ENCODE measurements at places on chromosomes 6 and 20.
A peak's percentile ranks its signal among the peaks of the same experiment; 100 is the strongest.

GRCh38 chr20:16612706-16613105 is 39.5 kb upstream of the KIF16B start:
- no peak for DNase-seq

GRCh38 chr6:147905711-147906110 is 397.2 kb downstream of the SAMD5 start:
- DNase-seq: no peak

GRCh38 chr20:25247000-25247517 is 826 bp upstream of the PYGB start:
- no peak for DNase-seq

DNA sequence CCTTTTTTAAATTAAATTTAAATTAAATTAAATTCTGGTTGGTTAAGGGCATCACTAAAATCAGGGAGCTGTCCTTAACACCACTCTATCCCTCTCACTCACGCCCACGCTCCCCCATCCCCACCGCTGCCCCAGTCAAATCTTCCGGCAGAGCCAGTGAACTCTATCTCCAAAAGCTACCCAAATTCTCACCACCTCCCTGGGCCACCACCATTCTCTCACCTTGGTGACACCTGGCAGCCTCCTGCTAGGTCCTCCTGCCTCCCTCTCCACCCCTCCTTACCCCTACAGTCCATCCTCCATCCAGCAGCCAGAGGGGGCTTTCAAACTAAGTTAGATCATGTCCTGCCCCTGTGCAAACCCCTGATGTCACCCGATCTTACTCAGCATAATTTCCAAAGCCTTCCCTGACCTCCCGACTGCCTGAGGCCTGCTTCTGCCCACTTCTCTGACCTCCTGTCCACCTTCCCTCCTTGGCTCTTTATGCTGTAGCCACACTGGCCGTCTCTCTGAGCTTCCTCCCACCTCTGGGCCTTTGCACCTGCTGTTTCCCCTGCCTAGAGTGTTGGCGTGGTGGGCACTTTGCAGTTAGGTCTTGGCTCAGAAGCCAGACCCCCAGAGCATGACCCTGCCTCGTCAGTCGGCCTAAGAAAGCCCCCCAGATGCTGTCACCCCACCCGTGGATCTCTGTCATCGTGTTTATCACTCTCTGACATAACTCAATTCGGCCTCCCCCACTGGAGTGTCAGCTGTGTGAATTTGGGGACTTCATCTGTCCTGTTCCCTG is 24.7 kb downstream of the PTGIS start:
- DNase-seq: no peak

- DNase-seq: no peak
Measured at GRCh38 chr20:62568045-62568389, 74.3 kb upstream of the SLCO4A1 start.

GRCh38 chr6:14953836-14954235 is 292.0 kb upstream of the JARID2 start:
- no peak for DNase-seq

DNA sequence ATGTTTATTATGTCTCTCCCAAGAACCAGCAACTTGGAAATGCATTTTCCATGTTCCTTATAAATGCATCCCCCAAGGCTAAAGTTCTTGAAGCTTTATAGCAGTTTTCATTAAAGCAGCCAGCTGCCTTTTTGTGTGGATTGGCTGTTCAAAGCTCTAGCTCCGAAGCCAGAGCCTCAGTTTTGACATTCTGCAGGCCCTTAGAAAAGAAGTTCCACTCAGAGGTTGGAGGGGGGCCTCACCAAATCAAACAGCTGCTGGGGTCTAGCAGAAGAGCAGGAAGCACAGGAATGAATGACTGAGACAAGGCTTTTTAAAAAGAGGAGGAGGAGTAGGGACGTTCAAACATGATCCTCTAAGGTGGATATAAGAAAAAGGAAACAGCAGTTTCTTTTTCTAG is 4.2 kb upstream of the POU3F2 start:
- no peak for DNase-seq

DNA sequence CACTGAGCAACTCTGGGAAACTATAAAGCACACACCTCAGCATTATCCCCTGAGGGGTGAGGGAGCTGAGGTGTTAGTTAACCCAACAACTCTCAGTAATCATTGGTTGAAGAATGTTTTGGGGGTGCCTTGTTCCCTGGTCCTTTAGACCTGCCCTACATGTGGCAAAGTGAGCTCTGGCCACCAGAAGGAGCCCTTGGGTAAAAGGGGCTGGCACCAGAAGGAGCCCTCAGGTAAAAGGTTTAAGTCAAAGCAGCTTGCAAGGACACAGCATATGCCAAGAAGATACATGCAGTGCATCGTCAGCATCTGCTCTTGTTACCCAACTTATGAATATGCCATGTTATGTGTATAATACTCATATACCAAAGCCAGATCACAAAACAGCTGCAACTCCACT is 1081.7 kb downstream of the KIF16B start:
- no peak for DNase-seq

DNA sequence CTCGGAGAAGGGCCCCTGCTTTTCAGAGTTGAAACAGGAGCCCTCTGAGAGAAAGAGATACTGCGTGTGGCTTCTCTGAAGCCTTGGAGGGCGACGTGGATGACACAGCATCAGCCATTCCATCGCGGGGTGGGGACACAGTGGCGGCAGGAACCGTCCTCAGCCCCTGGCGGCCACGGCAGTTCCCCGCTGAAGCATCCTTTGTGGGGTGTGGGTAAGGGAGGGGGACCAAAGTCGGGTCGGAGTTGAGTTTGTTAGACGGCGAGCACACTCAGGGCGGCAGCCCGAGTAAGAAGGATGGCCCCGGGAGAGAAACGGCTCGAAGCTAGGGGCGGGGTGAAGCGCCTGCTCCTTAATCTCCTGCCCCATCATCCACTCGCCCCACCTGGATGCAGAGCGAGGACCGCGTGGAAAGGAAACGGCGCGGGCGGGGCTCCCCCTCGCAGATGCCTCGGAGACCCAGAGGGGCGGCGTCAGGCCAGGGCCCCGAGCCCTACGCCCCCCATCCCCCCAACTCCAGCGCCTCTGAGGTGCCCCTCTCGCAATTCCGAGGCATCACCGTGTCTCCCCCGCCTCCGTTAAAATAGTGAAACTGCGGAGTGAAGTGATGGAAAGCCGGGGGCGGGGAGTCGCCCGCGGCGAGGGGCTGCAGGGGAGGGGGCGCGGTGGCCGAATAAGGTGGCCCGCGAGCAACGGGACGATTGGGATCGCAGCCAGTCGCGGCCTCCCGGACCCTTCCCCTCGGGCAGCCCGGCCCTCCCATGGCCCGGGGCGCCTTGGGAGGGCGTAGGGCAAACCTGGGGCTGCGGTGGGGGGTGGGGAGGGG is 796 bp upstream of the RREB1 start:
- DNase-seq: peak; percentile 45

DNA sequence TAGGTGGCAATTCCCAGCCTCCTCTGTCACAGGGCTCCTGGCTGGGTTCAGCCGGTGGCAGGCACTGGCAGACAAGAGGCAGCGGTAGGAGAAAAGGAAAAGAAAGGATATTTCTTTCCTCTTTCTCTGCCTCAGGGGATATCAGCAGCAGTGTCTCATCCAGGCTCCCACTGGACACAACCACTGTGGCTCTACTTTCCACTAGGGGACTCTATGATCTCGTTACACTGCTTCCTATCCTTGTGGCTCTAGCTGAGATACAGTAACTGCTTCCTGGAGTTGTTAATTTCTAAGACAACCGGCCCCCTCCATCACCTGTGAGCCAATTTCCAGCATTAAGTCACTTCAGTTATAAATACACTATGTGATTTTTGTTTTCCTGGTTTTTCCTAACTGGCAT is 102.0 kb upstream of the LRFN2 start:
- DNase-seq: no peak

GRCh38 chr20:48794816-48795457 is 32.9 kb downstream of the PREX1 start:
- no peak for DNase-seq

DNA sequence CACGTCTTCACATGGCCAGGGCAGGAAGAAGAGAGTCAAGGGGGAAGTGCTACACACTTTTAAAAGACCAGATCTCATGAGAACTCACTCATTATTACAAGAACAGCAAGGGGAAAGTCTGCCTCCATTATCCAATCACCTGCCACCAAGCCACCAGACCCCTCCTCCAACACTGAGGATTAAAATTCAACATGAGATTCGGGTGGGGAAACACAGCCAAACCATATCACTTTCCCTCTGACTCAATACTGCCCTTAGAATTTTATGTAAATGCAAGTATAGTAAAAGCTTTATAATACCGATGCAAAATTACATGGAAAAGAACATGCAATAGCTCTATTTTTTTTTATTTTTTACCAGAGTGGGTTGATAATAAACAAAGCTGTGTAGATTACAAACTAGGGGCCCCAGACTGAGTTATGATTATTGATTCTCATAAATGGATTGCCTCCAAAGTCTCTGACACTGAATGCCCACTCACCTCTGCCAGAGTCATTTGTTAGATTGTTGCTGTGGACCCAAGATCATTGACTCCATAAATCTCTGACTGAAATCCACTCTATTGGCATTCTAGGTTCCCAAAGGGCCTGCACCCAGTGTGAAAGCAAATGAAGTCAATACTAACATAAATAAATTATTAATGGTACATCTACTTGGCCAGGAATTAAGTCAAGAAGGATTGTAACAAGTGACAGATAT is 184.8 kb upstream of the FUT9 start:
- no peak for DNase-seq

- no peak for DNase-seq
Measured at GRCh38 chr6:89690944-89691324, 52.4 kb upstream of the LYRM2 start.

- DNase-seq: no peak
Measured at GRCh38 chr20:26243731-26244130, 547.1 kb upstream of the ZNF337 start.

DNA sequence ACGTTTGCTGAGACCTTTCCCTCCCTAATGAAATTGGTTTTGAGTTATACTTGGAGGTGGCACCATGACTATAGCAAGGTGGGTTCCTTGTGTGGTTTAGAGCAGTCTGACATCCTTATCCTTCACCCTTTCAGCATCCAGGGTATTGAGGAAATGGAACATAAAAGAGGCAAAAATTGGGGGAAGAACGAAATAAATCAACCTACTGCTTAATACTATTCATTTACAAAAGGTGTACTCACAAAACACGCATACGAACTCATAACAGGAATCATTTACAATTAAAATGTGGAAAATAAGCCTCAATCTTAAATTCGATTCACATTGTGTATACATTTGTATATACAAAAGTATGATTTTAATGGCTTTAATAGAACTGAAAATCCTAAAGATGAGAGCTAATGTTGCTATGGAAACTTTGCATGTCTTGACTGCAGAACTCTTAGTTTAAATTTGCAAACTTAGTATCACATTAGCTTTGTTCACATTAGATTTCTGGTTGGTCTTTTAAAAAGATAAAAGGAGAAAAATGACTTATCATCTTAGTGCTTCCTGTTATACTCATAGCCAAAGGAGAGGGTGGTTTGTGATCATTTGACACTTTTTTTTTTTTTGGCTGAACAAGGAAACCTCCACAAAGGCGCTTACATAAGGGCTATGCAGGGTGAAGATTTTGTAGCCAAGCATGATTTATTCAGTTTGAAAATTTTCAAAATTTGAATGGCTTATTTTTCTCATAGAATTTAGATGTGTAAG is 76.1 kb upstream of the ATXN1 start:
- DNase-seq: no peak

Measured in stimulated activated CD8-positive, alpha-beta memory T cell treated with anti-CD3 and anti-CD28 coated beads, Interleukin-2, amount 100 ng/mL, for 1 hour (primary cell).